ENCODE measurements at places on chromosomes 11 and 22. TPM values are rescaled to one million over a fixed set of nuclear protein-coding genes. Genes with fewer than 3 reads are reported as not detected.

DNA sequence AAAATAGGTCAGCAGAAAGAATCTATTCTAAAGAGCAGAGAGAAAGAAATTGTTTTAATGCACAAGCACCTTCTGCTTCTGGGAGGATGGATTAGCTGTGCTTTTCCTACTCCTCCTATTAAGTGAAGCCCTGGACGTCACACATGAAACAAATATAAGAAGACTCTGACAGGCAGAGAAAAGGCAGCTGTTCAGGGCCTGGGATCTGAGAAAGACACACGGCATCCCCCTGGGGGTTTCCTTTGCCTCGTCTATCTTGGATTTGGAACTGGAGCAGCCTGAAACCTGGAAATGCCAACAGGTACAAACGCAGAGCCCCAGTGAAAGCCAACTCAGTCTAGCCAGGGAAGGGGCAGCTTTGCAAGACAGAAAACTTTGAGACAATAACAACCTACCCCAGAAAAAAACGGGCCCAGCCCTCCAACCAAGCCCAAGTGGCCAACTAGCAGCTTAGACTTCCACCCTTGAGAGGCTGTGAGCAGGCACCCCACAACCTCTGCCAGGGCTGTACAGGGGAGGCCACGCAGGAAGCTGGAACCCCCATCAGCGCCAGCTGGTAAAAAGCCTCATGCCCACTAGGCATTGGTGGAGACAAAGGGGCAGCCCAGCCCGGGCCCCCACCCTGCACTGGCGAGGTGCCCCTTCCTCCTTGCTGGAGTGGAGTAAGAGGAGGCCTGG lies 7.3 kb downstream of the CERK start:
- DNase-seq: no peak

THRSP gene
- total RNA-seq: 1.1 TPM

MRGPRF gene
- total RNA-seq: 5.5 TPM

TBC1D10A gene
- 6.2 TPM for total RNA-seq

DNA sequence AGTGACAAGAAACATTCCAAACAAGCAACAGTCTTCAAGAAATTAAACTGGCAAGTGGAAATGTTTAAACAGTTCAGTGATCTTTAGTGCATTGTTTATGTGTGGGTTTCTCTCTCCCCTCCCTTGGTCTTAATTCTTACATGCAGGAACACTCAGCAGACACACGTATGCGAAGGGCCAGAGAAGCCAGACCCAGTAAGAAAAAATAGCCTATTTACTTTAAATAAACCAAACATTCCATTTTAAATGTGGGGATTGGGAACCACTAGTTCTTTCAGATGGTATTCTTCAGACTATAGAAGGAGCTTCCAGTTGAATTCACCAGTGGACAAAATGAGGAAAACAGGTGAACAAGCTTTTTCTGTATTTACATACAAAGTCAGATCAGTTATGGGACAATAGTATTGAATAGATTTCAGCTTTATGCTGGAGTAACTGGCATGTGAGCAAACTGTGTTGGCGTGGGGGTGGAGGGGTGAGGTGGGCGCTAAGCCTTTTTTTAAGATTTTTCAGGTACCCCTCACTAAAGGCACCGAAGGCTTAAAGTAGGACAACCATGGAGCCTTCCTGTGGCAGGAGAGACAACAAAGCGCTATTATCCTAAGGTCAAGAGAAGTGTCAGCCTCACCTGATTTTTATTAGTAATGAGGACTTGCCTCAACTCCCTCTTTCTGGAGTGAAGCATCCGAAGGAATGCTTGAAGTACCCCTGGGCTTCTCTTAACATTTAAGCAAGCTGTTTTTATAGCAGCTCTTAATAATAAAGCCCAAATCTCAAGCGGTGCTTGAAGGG lies 6.0 kb downstream of the MALAT1 start:
- DNase-seq: no peak

- no peak for DNase-seq
Measured at GRCh38 chr22:44676441-44677352, 25.3 kb upstream of the PRR5 start.

GRCh38 chr22:24954114-24954463 lies 1.6 kb downstream of the KIAA1671 start:
- DNase-seq: no peak

DNA sequence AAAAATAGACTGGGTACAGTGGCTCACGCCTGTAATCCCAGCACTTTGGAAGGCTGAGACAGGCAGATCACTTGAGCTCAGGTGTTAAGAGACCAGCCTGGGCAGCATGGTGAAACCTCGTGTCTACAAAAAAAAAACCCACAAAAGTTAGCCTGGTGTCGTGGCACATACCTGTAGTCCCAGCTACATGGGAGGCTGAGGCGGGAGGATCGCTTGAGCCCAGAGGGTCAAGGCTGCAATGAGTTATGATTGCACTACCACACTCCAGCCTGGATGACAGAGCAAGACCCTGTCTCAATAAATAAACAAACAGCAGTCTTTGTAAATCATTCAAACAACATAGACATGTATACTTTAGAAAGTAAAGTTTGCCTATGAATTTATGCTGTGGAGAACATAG lies 2.5 kb downstream of the MOV10L1 start:
- no peak for DNase-seq

- no peak for DNase-seq
Measured at GRCh38 chr11:74449369-74449931, 17.9 kb downstream of the KCNE3 start.

ANGPTL5 gene
- 0.77 TPM for total RNA-seq

DNA sequence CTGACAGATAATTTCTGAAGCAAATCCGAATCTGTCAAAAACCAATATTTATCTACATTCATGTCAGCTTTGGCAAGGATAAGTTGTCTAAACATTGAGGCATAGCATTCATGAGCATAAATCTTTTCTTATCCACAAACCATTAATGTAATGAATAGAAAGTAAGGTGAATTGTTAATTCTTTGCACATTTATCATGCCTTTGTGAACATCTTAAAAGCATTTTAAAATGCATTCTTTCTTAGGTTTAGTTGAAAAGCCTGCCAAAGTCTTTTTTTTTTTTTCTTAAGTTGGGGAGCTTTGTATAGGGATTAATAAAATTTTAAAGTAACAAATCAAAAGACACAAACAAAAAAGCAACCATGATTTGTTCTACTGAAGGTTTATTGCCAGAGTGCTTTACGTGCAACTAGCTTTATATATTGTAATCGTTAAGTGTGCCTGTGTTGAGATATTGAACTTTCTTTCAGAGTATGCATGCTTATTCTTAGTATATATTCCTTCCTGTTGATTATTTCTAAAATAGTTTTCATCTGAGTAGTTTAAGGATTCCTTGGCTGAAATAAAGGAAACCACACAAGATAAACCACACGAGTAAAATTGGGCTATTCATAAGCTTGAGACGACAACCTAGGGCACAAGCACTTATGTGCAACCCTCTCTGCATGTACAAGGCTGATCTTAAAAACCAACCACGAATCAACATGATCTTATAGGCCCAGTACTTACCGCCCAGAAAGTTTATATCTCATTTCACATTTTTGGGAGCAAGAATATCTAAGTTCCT lies 1110.9 kb upstream of the CNTN5 start:
- DNase-seq: no peak

FOSL1 gene
- total RNA-seq: 0.32 TPM

DNA sequence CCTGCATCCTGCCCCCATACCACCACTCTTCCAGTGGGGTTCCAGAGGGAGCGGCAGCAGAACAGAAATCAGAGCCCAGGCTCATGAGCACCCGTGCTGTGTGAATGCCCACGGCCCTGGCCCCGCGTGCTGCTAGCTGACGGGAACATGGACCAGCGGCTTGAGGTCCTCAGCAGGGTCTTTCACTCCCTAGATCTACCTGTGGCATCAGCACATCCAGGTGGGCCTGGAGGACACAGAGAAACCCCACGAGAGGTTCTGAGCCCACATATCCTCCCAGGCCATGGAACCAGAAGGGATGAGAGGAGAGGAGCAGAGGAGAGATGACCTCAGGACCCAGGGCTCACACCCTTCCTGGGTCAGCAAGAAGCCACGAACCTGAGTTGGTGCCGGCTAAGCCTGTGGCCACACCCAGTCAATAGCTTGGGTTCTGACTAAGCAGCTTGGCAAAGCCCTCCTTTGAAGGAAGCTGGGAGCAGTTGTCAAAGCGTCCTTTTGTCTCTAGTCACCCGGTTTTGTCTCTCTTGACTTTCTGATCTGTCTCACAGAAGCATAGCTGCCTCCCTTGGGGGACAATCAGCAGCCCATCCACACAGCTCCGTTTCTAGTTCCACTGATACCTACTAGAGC lies 89.3 kb upstream of the LMO1 start:
- no peak for DNase-seq

DNA sequence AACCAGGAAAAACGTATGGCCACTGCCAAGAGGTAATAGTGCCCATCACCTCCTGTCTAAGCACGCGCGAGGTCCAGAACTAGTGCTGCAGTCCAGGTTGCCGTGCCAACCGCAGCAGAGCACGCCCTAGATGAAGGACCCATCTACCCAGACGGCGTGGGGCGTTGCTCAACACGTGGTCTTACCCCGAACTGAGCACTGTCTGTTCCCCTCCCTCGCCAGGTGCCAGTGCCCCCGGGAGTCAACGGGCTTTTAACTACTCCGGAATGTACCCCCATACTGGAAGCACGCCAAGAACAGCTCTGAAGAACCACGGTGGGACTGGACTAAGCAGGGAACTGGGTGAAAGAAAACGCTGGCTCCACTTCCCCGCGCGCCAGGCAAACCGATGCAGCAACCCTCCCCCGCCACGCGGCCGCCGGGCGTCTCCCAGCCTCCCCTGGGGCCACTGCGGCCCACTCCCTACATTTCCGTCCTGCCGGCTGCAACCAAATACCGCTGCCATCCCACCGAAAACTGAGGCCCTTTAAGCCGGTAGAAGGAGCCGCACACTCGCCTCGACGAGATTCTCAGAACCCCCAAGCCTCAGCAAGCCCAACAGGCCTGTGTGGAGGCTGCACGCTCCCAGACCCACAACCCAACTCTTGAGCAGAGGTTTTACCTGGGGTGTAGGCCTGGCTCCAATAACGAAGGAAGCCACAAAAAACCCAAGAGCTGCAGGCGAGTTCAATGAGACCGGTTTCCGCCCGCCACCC lies at the start of gene HSPA8:
Gene HSPA8, minus strand, starts transcription at position 734 of the 755 bp plus-strand sequence. CDS start 812 bp downstream, outside the sequence.
- DNase-seq: peak; percentile 80

SERPING1 gene
- total RNA-seq: 121 TPM

- DNase-seq: no peak
Measured at GRCh38 chr11:111499483-111499882, 12.7 kb downstream of the BTG4 start.

- no peak for DNase-seq
Measured at GRCh38 chr11:65077451-65077850, 6.4 kb downstream of the CDCA5 start.

DNA sequence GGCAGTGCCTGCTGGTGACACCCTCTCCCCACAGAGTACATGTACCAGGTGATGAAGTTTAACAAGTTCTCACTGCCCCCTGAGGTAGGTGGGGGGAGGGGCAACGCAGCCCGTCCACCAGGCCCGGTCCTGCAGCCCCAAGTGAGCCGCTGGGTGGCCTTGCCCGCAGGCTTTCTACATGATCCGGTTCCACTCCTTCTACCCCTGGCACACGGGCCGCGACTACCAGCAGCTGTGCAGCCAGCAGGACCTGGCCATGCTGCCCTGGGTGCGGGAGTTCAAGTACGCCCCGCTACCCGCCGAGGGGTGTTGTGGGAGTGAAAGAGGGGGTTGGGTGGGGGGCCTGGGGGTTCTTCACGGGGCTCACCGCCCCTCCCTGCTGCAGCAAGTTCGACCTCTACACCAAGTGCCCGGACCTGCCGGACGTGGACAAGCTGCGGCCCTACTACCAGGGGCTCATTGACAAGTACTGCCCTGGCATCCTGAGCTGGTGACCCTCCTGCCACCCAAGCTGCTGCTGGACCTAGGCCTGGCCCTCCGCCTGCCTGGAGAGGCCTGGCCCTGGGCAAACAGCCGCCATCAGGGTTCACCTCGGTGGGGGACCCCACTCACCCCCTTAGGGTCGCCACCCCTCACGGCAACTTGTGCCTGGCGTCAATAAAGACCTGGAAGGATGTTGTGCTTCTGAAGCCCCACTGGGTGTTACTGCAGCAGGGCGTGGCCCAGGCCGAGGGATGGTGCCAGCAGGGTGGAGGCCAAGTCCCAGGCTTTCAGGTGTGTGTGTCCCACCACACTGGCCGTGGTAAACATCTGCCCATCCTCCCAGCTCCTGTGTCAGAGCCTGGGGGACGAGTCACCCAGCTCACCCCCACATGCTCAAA lies 2.9 kb downstream of the MIOX start:
- DNase-seq: no peak

CFAP300 gene
- 0.20 TPM for total RNA-seq

GRCh38 chr11:28919194-28919593 lies 811.0 kb downstream of the METTL15 start:
- no peak for DNase-seq

CSKMT gene
- 3.1 TPM for total RNA-seq

- DNase-seq: no peak
Measured at GRCh38 chr11:21975242-21975641, 217.6 kb upstream of the ANO5 start.

SEPTIN3 gene
- 0.22 TPM for total RNA-seq

- DNase-seq: peak; percentile 50
Measured at GRCh38 chr22:49853981-49854831, 562 bp downstream of the ZBED4 start.

MRGPRE gene
- 0.42 TPM for total RNA-seq

GRCh38 chr11:88175569-88176075 lies 379 bp upstream of the RAB38 start:
- DNase-seq: no peak

- DNase-seq: peak; percentile 70
Measured at GRCh38 chr22:37552524-37553163, 7.6 kb upstream of the CDC42EP1 start.

GRCh38 chr11:104328512-104328907 lies 164.6 kb upstream of the PDGFD start:
- DNase-seq: no peak

- no peak for DNase-seq
Measured at GRCh38 chr11:3984896-3985295, 109.7 kb upstream of the RRM1 start.

USP2 gene
- total RNA-seq: 173 TPM

PHLDA2 gene
- 0.99 TPM for total RNA-seq

NXPE2 gene
- total RNA-seq: 0.12 TPM

- DNase-seq: no peak
Measured at GRCh38 chr11:116413301-116414242, 359.2 kb downstream of the BUD13 start.

ZNF214 gene
- 0.84 TPM for total RNA-seq

- DNase-seq: no peak
Measured at GRCh38 chr11:16380941-16381568, 24.7 kb upstream of the SOX6 start.

- no peak for DNase-seq
Measured at GRCh38 chr11:63680834-63681320, 423 bp upstream of the RTN3 start.
